Suppressor macrophage (primary cell): ENCODE measurements at places on chromosomes 1 and 21.

GRCh38 chr1:22420455-22421053 lies 31.1 kb upstream of the ZBTB40 start:
- DNase-seq, result peak; percentile 92

DNA sequence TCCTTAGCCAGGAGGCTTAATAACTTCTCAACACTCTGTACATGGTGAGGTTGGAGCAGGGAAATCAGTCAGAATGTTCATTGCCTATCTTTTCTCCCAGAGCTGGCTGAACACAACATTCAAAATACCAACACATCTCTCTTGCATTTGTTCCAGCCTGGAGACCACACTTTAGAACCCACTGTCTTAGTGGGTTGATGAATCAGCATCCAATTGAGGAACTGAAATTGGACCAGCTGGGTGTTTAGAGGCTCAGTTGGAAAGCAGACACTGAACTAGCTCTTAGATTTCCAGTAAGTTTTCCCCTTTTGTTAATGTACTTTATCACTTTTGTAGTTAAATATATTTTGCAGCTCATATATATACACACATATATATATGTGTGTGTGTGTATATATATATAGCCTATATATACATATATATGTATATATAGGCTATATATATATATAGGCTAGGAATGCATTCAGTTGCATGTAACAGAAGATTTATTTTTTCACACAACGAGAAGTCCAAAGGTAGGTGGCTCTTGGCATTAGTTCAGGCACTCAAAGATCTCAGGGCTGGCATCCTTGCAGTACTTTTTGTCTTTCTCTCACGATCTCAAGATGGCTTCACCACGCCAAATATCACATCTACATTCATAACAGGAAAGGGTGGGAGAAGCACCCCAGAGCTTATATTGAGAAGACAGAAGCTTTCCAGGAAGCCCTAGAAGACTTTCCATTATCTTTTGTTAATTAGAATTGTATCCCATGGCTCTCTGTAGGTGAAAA lies 35.0 kb upstream of the HUNK start:
- peak; percentile 37 for DNase-seq

DNA sequence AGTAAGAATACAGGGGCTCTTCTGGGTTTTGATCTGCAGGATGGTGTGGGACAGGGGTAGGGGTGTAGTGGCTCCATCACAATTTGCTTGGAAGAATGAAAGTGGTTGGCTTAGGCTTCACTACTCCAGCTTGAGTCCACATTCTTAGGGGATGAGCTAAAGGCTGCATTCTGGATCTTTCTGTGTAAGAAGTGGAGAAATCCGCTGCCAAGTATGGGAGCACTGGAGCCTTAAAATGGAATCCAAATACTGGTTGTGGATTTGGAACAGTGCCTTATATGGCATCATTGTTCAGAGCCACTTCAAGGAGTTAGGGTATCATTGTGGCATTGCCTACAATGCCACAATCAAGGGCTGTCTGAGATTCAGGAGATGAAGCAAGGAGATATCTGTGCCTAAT lies 187.1 kb downstream of the LMO4 start:
- DNase-seq, result no peak

DNA sequence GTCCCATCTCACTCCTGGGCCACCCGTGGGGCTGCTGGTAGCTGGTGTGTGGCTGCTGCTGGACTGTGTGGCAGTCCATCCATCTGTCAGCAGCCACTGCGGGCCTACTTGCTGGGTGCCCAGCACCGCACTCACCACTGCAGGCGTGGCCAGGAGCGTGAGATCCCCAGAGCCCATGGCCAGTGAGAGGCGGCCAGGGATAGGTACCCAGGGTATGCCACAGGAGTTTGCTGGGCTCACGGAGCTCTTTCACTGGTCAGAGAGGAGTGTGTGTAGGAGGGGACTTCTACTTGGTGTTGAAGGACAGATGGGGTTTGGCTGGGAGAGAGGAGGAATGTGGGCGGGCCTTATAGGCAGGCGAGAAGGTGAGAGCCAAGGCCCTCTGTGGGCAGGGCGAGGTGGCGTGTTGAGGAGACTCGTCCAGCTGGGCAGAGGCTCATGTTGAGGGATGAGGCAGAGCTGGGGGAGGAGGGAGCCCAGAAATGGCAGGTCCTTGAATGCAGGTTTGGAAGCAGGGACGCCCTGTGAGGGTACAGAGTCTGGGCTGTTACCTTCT lies 15.0 kb downstream of the QSOX1 start:
- DNase-seq, result no peak

GRCh38 chr1:28246427-28246832 lies 10.5 kb downstream of the ATP5IF1 start:
- no peak for DNase-seq

DNA sequence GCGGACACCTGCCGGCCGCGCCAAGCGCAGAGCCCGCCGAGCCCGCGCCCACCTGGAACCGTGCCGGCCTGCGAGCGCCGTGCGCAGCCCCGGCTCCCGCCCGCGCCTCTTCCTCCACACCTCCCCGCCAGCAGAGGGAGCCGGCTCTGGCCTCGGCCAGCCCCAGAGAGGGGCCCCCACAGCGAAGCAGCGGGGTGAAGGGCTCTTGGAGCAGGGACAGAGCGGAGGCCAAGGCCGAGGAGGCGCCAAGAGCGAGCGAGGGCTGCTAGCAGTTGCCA lies 50.1 kb upstream of the KRTAP19-8 start:
- no peak for DNase-seq

- no peak for DNase-seq
These were observed 68.0 kb upstream of the WDR26 start for GRCh38 chr1:224502459-224503160.

- no peak for DNase-seq
These were observed 7.4 kb upstream of the TRIM58 start for GRCh38 chr1:247849616-247850015.

- DNase-seq, result no peak
These were observed 16.4 kb downstream of the PLEKHM2 start for GRCh38 chr1:15700508-15700907.

DNA sequence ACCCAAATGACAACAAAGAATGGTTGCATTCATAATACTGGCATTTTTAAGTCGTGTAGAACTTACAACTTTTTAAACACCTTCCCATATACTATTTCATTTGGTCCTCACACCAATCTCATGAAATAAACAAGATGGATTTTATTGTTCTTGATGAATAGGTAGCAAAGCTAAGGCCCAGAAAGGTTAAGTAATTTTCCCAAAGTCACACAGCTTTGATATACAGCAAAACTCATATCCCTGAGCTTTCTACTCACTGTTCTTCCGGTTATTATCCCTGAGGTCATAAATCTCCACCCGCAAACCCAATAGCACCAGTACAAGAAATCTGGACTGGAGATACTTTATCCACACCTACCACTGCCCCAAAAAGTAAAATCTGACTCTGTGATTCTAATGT lies 186.2 kb downstream of the RUNX1 start:
- DNase-seq, result no peak

- DNase-seq, result no peak
These were observed 350.0 kb downstream of the KCNH1 start for GRCh38 chr1:210783925-210784324.

DNA sequence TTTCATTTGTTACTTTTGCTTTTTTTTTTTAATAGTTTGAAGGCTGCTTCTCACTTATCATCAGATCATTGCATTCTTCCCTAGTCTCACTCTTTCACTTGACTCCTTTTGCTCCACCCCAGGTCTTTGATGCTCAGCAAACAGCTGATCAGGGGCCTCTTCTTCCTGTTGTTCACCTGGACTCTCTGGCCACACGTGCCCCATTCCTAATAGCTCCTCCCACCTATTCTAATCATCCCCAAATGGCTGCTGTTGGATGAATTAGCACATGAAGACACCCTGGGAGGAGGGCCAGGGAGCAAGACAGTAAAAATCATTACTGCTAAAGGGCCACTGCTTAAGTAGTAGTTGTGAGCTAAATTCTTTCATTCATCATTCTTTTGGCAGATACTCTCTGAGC lies 119.5 kb downstream of the MAB21L3 start:
- DNase-seq, result no peak

DNA sequence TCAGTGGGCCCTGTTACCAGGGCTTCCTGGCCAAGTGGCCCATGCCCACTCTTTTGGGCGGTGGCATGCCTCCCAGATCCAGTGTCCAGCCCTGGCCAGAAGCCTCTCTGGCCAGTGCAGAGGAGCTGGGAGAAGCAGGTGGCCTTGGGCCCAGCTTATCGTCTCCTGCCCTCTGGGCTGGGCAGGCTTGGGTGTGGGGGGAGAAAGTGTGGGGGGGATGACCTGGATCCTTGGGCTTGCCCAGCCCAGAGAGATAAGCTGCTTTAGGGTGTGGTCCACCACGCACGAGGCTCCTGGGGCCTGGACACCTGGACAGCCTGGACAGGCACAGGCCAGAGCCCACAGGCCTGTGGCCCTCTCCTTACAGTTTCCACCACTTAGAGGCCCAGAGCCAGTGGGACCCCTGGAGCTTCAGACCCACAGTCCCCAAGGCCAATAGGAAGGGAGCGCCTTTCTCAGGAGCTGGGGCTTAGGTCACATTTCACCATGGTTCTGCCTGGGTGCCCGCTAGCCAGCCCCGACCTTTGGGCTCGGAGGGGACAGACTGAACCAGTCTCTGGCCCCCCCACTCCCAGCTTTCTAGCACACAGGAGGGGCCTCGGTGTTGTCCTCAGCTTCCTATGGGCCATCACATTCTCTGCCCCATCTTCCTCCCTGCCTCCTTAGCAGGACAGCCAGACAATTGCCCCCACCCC lies 1.8 kb downstream of the ESPN start:
- no peak for DNase-seq

- DNase-seq, result peak; percentile 14
These were observed 490.8 kb upstream of the ADGRL4 start for GRCh38 chr1:79497193-79497773.

DNA sequence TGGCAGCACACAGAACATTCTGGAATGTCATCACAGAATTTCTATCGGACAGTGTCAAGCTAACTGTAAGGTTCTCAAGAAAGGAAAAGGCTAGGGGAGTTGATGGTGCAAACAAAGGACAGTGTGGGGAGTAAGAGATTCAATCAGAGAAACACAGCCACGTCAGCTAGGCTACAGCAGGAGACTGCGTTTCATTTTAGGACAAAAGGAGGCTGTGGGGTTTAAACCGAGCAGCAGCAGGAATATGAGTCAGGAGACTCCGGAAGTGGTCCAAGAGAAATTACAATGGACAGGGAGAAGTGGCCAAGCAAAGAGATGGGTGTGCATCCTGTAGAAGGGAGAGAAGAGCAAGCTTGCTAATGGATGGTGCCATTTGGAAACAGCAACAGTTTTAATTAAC lies 37.4 kb upstream of the C1orf198 start:
- no peak for DNase-seq

- no peak for DNase-seq
These were observed 30.4 kb downstream of the SLC19A1 start for GRCh38 chr21:45511661-45512431.

- DNase-seq, result no peak
These were observed 128.6 kb downstream of the PLA2G4A start for GRCh38 chr1:186957314-186957713.

DNA sequence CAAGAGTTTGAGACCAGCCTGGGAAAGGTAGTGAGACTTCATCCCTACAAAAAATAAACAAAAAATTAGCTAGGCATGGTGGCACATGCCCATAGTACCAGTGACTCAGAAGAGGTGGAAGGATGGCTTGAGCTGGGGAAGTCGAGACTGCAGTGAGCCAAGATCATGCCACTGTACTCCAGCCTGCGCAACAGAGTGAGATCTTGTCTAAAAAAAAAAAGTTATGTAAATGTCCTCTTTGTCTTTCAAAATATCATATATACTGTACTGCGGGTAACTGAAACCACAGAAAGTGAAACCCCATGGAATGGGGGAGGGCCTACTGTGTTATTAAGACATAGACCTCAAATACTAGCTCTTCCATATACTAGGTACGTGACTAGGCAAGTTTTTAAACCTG lies 20.8 kb downstream of the ACADM start:
- DNase-seq, result peak; percentile 12

DNA sequence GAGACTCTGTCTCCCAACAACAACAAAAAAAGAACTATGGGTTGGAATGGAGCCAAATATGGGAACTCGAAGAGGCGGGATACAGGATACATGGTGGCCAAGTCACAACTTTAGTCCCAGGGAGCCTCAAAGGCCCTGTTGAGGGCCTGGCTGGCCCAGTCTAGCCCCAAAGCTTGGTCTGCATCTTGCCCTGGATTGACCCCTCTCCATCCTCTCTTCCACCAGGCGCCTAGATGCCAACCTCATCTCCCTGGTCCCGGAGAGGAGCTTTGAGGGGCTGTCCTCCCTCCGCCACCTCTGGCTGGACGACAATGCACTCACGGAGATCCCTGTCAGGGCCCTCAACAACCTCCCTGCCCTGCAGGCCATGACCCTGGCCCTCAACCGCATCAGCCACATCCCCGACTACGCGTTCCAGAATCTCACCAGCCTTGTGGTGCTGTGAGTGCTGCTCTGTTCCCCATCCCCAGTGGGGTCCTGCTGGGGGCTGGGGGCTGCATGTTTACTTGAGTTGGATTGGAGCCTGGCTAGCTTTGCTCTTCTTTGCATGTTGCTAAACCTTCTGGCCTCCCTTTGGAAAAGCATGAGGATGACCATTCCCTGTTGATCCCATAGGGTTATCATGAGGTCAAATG lies 65.5 kb downstream of the UBE2T start:
- DNase-seq, result no peak

DNA sequence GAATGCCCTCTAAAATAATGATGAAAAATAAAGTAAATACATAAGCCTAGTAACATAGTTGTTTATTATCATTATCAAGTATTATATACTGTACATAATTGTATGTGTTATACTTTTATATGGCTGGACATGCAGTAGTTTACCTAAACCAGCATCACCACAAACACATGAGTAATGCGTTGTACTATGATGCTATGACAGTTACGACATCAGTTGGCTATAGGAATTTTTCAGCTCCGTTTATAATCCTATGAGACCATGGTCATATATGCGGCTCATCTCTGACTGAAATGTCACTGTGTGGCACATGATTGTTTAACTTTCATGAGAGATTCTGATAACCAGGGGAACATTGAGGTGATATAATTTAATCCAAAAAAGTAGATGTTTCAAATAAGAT lies 352.1 kb downstream of the ST6GALNAC3 start:
- DNase-seq, result no peak
